ENCODE measurements at places on chromosomes 3 and 15.

DNA sequence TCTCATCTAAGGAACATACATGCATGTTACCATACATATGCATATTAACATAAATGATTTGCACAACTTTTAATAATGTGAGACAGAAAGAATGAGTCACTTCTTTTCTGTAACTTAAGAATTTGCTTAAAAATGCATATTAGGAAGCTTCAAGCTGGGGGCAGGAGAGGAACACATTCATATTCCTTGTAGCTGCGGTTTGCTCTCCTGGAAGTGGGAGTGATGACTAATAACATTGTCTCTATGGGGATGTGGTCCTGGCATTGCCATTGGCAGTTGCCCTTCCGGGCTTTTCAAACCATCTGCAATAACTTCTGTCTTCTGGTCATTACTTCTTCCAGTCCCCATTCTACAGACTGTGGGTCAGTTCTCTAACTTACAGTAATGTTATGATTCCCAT lies 15.6 kb downstream of the CHST2 start:
- DNase-seq = peak; percentile 15

DNA sequence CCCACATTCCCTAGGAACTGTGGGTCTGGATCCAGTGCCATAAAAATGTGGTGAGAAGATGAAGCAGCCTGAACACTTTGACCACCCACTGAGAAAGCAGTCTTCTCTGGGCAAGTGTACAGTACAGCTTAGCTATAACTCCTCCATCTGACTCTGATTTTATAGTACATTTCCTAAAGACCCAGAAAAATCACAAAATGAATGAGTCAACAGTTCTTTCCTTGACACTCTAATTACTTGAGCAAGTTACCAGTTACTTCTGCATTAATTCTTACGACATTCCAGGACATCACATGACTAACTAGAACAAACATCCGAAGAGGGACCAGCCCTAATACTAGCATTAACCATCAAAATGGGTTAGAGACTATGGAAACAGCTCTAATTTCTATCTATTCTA lies 148.1 kb upstream of the PEX5L start:
- no peak for DNase-seq

GRCh38 chr15:71807125-71807629 lies 3.2 kb upstream of the NR2E3 start:
- no peak for DNase-seq

DNA sequence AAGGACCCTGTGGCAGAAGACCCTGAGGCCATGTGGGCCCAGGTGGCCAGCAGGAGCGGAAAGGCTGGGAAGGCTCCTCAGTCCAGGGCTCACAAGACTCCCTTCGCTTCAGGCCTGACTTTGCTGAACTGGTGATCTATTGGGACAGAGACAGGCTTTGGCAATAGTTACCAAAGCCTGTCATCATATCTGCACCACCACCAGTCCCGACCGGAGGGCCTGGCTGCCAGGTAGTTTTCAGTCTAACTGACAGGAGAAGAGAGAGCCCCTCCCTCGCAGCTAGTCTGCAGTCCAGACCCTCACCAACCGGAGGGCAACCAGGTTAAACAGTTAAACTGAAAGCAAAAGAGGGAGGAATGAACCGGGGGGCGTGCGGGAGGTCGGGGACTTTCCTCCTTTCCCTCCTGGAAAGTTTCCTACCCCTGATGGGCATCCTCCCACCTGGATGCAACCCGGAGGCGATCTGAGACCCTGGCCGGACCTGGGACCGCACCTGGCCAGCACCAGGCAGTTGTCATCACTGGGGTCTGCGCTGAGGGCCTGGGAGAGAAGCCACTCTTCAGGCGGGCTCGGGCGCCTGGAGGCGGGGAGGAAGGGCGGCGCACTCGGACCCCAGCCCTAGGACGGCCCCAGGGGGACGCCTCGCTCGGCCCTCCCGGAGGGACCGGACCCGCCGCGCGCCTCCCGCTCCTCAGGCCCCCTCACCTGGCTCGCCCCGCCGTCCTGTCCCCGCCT lies 435 bp downstream of the RAB27A start:
- no peak for DNase-seq

DNA sequence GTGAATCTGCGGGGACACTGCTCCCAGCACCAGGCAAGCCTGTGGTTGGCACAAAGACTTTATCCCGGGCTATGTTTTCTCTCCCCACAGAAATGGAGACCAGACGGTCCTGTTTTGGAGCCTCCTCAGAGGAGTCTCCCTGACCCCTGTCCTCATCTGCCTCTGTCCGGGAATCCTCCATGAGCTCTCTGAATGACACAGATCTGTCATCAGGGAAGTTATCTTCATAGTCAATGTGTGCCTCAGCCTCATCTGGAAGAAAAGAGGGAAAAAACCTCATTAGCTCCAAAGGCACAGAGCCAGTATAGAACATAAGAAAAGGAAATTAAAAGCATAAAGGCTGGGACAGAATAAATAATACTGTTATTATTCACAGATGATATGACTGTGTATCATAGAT lies 40.0 kb downstream of the CRTAP start:
- DNase-seq = no peak

GRCh38 chr3:57484563-57484962 lies 59.6 kb downstream of the DNAH12 start:
- no peak for DNase-seq

- no peak for DNase-seq
Measured at GRCh38 chr3:180409170-180409569, 192.8 kb upstream of the TTC14 start.

- no peak for DNase-seq
Measured at GRCh38 chr15:89435362-89435761, 61.0 kb downstream of the RHCG start.

DNA sequence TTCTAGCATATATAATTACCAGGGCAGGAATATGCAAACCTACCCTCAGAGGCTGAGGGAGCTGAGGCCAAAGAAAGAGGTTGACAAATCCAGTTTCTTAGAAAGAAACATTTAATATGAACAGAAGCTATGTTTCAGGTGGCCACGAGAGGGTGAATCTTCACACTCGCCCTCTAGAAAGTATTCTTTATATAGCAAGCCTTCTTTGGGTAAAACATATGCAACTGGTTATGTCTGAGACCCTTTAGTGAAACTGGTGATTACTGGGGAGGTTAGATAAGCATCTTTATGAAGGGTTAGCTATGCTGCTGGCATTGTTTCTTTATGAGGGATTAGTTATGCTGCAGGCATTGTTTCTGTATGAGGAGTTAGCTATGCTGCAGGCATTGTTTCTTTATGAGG lies 50.7 kb upstream of the GOLGA6L2 start:
- DNase-seq = peak; percentile 19

DNA sequence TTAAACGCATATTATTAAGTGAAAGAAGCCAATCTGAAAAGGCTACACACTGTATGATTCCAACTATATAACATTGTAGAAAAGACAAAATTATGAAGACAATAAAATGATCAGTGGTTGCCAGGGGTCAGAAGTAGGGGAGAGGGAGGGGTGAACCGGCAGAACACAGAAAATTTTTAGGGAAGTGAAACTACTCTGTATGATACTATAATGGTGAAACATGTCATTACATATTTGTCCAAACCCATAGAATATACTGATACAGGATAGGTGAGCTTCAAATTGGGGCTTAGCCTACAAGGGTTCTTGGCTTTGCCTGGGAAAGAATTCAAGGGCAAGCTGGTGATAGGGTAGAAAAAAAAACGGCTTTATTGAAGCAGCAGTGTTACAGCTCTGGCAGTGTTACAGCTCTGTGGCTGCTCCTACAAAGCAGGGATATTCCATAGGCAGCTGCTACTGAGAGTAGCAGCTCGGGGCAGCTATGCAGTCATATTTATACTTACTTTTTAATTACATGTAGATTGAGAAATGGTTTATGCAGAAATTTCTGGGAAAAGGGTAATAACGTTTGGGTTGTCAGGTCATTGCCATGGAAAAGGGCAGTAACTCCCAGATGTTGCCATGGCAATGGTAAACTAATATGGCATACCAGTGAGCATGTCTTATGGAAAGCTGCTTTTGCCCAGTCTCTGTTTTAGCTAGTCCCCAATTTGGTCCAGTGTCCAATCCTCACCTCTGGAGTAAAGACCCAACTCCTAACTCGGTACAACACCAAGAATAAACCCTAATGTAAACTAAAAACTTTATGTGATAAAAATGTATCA lies 125.1 kb upstream of the SLC25A36 start:
- DNase-seq = no peak

- no peak for DNase-seq
Measured at GRCh38 chr3:53815067-53815466, 31.2 kb downstream of the CHDH start.

Measured in NCI-H2081 (cell line).